Hair follicular keratinocyte (primary cell): ENCODE measurements at places on chromosomes 4 and X. TPM values are rescaled to one million over a fixed set of nuclear protein-coding genes. Genes with fewer than 3 reads are reported as not detected.

Gene LNX1
- total RNA-seq: 0.11 and 0.39 TPM in 2 replicates

Gene SPATA4
- 0.08 TPM in 1 of 2 replicates, not detected in the other for total RNA-seq

Gene MAGEB4
- not detected in 2 replicates for total RNA-seq

Gene ESX1
- total RNA-seq: 0.15 and 2.4 TPM in 2 replicates

Gene PDE5A
- total RNA-seq: 4.4 and 5.7 TPM in 2 replicates
